ENCODE measurements at places on chromosomes 3 and 15.

GRCh38 chr15:100464256-100464655 lies 64.5 kb downstream of the CERS3 start:
- no peak overlapping the region for H3K4me3 ChIP-seq
- H3K36me3 ChIP-seq = no peaks in the 10 kb centered on the region
- no peaks in the 10 kb centered on the region for H3K27me3 ChIP-seq
- no peak overlapping the region for H3K27ac ChIP-seq

DNA sequence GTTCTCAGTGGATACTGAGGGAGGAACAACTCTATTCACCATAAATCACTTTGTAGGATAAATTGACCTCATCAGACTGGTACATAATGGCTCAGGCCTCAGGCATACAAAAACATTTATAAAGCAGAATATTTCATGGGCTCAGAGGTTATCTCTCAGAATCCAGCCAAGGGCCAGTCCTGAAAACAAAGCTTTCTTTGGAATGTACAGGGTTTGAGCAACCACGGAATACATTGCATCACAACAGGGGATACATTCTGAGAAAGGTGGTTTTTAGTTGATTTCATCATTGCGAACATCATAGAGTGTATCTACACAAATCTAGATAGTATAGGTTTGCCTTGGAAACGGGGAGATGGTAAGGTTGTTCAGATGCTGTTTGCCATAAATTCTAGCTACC lies 33.4 kb upstream of the CTDSPL2 start:
- no peaks in the 10 kb centered on the region for H3K36me3 ChIP-seq
- no peak overlapping the region for H3K27ac ChIP-seq
- no peaks in the 10 kb centered on the region for H3K4me1 ChIP-seq

GRCh38 chr15:63981596-63982320 lies 64.5 kb downstream of the DAPK2 start:
- no peaks in the 10 kb centered on the region for H3K36me3 ChIP-seq
- no peaks in the 10 kb centered on the region for H3K27me3 ChIP-seq
- no peaks in the 10 kb centered on the region for H3K4me1 ChIP-seq
- no peak for DNase-seq

- no peaks in the 10 kb centered on the region for H3K36me3 ChIP-seq
- no peak for DNase-seq
- H3K4me1 ChIP-seq = no peaks in the 10 kb centered on the region
- no peaks in the 10 kb centered on the region for H3K27me3 ChIP-seq
- no peak overlapping the region for H3K27ac ChIP-seq
Observed at GRCh38 chr15:82398785-82399184, 30.8 kb upstream of the GOLGA6L9 start.

DNA sequence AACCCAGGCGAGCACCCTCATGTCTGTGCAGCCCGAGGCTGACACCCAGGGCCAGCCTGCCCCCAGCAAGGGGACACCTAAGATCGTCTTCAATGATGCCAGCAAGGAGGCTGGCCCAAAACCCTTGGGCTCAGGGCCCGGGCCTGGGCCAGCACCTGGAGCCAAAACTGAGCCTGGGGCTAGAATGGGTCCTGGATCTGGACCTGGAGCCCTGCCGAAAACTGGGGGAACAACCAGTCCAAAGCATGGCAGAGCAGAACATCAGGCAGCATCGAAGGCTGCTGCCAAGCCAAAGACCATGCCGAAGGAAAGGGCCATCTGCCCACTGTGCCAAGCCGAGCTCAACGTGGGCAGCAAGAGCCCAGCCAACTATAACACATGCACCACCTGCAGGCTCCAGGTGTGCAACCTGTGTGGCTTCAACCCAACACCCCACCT lies 31.4 kb upstream of the APEH start:
- no peaks in the 10 kb centered on the region for H3K36me3 ChIP-seq
- no peak for DNase-seq
- no peak overlapping the region for H3K27ac ChIP-seq
- H3K4me1 ChIP-seq = no peaks in the 10 kb centered on the region
- no peak overlapping the region for H3K4me3 ChIP-seq

DNA sequence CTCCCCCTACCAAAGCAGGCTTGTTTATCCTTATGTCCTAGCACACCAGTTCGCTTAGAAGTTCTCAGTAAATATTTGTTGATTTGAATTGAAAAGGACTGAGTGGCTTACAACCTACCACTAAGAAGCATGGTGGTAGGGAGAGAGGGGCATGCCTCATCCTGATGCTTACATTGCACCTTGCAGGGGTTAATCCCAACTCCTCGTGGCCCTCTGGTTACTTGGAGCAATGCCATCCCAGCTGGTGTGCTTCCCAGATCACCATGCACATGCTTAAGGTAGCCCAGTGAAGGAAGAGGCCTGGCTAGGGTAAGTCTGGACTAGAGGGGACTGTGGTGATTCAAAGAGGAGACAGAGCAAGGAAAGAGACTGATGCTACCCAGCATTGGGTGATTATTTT lies 253.3 kb downstream of the CLSTN2 start:
- H3K27me3 ChIP-seq = no peaks in the 10 kb centered on the region
- H3K4me3 ChIP-seq = no peak overlapping the region
- no peaks in the 10 kb centered on the region for H3K36me3 ChIP-seq
- H3K4me1 ChIP-seq = no peaks in the 10 kb centered on the region
- no peak overlapping the region for H3K27ac ChIP-seq

DNA sequence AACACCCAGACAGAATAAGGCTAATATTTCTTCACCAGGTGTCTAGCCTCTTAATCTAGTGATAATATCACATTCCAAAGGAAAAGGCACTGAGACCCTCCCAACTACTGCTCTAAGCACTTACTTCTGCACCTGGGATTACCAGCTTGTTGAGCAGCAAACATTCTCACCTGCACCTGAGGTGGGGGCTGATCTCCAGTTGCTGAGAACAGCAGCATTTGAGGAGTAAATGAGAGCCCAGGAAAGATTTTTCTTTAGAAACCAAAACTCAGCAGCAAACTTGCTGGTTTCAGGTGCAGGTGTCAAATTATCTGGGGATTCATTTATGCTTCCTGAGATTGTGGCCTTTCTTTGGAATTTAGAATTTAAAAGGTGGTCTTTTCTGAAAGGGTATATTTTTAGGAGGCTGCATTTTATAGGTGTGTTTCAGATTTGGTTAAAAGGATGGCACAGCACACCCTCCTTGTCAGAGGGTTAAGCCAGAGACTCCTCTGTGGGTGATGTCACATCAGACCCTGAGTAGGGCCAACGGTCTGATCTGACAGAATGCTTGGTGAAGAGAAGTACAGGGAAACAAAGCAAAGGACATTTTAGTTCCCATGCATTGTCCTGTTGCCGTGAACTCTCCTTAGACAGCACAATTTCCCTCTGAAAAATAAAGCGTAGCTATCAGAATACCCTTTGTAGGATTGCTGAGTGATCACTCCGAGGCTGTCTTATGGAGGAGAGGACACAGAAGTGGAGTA lies 411.0 kb upstream of the ATP11B start:
- H3K4me1 ChIP-seq = no peaks in the 10 kb centered on the region
- H3K27ac ChIP-seq = no peak overlapping the region
- no peaks in the 10 kb centered on the region for H3K36me3 ChIP-seq
- no peaks in the 10 kb centered on the region for H3K27me3 ChIP-seq

DNA sequence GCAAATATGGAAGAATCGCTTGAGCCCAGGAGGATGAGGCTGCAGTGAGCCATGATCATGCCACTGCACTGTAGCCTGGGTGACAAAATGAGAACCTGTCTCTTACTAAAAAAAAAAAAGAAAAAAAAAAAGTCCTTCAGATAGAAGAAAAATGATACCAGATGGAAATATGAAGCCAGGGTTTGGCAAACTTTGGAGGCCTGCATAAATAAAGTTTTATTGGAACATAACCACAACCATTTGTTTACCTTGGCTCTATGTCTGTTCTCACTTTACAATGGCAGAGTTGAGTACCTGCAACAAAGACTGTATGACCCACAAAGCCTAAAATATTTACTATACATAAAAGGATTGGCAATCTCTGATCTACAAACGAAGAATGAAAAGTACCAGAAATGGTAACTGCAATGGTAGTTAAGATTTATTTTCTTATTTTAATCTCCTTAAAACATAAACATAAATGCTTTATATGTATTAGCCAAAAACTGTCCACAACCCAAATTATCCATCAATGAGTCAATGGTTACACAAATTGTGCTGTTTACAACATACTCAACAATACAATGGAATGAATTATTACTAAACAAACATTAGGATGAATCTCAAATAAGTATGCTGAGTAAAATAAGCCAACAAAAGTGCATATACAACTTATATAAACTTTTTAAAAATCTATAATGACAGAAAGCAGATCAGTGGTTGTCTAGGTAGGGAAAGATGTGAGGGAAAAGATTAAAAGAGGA lies 41.8 kb downstream of the GOLGB1 start:
- no peaks in the 10 kb centered on the region for H3K27me3 ChIP-seq
- DNase-seq = peak; percentile 22
- no peak overlapping the region for H3K4me3 ChIP-seq
- no peak overlapping the region for H3K27ac ChIP-seq

DNA sequence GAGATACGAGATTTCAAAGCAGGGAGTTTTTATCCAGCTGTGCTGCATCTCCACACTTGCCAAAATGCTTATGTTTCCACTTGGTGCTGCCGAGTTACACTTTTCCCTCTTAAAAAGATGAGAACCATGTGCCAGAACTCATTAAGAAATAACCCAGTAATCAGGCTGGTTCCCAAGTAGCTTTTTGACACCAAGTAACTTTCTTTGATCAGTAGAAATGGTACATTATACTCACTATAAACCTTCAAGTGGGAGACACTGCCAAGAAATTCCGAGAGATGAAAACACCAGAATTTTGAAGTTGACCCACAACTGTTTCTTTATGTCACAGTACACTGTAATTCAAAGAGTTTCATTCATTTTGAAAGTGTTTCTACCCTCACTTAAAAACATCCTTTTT lies 164.6 kb upstream of the CCDC54 start:
- no peak overlapping the region for H3K27ac ChIP-seq
- no peaks in the 10 kb centered on the region for H3K36me3 ChIP-seq
- no peaks in the 10 kb centered on the region for H3K27me3 ChIP-seq
- DNase-seq = no peak
- no peak overlapping the region for H3K4me3 ChIP-seq

Data from fibroblast of lung (primary cell).